SW 1271 (cell line): ENCODE measurements at places on chromosomes 3 and 15.

DNA sequence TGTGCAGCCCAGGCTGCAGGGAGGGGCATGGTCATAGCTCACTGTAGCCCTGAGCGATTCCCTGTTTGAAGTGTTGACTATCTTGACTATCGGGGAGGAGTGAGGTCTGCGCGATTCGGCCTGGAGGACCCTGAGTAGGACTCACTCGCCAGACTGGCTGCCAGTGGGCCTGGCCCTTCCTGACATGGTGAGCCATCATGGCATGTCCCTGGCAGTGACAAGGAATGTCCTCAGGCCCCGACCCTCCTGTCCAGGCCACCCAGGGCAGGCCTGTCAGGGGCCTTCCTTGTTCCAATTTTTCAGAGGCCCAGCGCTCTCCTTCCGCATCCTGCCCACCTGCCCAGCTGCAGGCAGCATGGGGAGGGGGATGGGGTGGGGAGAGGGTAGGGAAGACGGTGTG, 5.2 kb upstream of the OCA2 start:
- DNase-seq, result no peak

- DNase-seq, result no peak
These were observed 26.8 kb upstream of the ZNF385D start for GRCh38 chr3:21777821-21778220.

DNA sequence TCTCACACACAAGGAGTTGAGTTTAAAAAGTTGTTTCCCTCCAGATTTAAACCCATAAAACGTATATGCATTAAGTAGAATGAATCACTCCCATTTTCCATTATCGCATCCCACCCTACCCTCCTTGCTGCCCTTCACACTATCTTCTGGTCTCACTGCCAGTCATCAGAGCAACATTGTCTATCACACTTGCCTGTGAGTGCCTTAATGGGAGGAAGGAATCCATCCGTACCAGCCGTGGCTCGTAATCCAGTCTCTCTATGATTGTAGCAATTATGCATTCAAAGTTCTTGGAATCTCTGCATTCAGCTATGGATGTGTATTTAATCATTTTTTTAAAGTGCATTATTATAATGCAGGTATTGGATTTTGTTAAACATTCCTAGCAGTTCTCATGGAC, 1.9 kb downstream of the TMEM266 start:
- no peak for DNase-seq

- no peak for DNase-seq
These were observed 41.7 kb downstream of the ARIH1 start for GRCh38 chr15:72515591-72516389.

GRCh38 chr15:86591994-86592735, 512.5 kb downstream of the AGBL1 start:
- DNase-seq, result no peak

DNA sequence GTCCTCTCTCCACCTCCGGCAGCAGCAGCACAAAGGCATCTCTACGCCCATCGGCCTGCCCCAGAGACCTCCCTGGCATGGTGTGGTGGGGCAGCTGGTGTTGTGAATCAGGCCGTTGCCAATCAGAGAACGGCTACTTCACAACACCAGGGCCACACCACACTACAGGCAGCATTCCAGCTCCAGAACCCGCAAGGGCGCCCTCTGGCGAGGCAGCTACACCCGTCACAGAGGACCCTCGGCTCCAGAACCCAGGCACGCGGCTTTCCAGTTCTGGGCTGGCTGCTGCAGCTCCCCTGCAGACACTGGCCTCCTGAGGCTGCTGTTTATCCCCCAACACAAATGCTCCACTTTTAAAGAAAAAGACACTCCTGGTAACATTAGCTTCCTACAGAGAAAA, 127.5 kb upstream of the TOPAZ1 start:
- no peak for DNase-seq

- DNase-seq, result no peak
These were observed 42.0 kb upstream of the OTOL1 start for GRCh38 chr3:161454615-161455014.

DNA sequence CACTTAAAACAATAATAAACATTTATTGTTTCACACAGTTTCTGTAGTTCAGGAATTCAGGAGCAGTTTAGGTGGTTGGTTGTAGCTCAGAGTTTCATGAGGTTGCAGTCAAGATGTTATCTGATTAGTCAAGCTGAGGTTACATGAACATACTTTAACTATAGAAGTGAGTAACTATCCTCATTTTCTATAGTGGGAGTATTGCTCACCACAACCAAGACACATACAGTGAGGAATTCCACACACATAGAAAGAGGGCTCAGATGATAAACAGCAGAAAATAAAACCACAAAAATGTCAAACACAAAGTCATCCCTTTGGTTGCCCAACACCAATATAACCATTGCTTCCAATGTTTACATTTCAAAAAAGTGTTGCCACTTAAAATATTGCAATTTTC, 13.6 kb downstream of the SCN11A start:
- DNase-seq, result no peak

GRCh38 chr3:57017459-57017845, 43.0 kb upstream of the SPATA12 start:
- no peak for DNase-seq

DNA sequence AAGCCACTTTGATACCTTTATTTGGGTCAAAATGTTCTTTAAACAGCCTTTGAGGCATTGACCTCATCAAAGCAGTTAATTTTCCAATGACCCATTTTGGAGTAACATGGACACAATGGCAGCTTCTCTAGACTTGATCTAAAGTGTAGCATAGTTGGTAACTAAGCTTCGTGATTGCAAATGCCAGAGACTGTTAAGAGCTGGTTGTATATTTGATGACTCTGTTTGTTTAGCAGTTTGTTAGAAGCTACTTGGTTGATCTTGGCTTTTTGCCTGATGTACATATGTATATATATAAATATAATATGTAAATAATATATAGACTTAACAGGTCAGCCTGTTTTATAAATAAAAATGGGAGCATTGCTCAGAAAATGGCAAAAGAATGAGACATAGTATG, 68.4 kb downstream of the MITF start:
- no peak for DNase-seq

- DNase-seq, result no peak
These were observed 22.8 kb upstream of the CYFIP1 start for GRCh38 chr15:23002920-23003319.

- no peak for DNase-seq
These were observed 31.9 kb downstream of the CRTC3 start for GRCh38 chr15:90561344-90562244.

GRCh38 chr3:72694398-72694797, 153.8 kb downstream of the SHQ1 start:
- no peak for DNase-seq

GRCh38 chr3:189947948-189948723, 172.6 kb downstream of the P3H2 start:
- DNase-seq, result no peak

DNA sequence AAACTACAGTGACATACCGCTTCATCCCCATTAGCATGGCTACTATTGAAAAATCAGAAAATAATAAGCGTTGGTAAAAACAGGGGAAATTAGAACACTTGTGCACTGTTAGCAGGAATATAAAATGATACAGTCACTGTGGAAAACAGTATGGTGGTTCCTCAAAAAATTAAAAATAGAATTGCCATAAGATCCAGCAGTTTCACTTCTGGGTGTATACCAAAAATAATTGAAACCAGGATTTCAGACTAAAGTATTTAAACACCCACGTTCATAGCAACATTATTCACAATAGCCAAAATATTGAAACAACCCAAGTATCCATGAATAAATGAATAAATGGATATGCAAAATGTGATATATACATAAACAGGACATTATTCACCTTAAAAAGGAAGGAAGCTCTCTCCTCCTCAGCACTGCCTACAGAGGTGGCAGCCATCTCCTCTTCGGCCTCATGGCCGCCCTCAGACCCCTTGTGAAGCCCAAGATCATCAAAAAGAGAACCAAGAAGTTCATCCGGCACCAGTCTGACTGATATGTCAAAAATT, 34.1 kb downstream of the NGLY1 start:
- no peak for DNase-seq

- DNase-seq, result no peak
These were observed 47.4 kb upstream of the APEH start for GRCh38 chr3:49626796-49627195.

- DNase-seq, result no peak
These were observed 132.8 kb upstream of the TTC14 start for GRCh38 chr3:180469149-180469548.

- no peak for DNase-seq
These were observed 24.6 kb upstream of the GRIP2 start for GRCh38 chr3:14564741-14565140.

DNA sequence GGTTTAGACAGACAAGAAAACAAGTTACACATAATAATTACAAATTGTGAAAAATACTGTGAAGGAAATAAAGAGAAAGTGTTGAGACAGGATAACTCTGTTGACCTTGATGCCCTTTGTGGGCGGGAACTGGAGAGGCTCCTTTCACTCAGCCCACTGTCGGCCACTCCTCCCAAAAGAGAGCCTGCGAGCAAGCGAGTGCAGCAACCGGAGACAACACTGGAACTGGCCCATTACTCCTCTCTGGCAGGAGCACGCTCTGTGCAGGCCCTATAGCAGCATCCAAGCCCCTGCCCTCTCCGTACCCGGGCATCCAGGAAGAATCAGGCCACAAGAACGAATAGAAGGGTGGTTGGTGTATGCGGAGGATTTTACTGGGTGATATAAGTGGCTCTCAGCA, 16.2 kb upstream of the DUT start:
- DNase-seq, result no peak

DNA sequence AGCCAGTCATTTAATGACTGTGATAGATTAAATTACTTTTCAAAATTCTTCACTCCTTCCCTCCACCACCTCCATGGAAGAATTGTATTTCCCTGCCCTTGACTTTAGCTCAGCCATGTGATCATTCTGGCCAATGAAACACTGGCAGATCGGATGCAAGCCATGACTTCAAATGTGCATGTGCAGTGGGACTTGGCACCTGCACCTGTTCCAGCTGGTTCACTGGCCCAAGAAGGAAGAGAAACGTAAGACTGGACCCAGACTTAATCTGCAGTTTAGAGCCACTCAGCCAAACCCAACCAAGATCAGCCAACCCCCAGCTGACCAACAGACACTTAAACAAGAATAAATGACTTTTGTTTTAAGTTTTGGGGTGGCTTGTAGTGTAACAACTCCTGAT, 11.8 kb downstream of the DPH3 start:
- DNase-seq, result no peak

DNA sequence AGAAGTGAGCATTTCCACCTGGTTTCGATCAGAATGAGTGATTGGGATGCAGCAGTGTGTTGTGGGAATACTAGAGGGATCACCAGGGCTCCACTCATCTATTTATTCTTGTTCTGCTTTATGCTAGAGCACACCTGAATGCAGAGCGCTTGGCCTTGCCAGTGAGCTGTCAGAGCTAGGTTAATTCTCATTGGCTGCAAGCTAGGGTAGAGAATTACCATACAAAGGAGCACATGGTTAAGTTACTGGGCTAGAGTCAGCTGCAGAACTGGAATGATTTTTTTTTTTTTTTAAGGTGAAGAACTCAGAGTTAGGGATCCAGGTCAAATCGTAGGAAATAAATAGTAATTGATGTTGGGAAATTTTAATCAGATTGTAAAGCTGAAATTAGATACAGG, 8.8 kb downstream of the EIF2AK4 start:
- DNase-seq, result no peak

- DNase-seq, result no peak
These were observed 2.7 kb downstream of the ABHD14A start for GRCh38 chr3:51977446-51978142.

- DNase-seq, result no peak
These were observed 526.0 kb downstream of the FOXP1 start for GRCh38 chr3:71057526-71057894.

DNA sequence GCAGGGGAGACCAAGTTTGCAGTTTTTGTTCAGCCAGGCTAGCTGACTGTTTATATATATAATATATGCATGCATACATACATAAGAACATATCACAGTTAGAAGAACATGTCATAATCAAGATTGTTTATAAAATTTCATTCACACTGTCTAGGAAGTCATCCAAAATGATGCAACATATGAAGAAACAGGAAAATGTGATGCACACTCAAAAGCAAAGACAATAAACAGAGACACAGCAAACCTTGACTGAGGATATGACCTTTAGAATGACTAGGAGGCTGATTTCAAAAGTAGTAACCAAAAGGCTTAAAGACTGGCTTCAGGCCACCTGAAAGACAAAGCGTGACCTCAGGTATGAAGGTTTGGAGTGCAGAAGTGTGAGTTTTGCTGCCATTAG, 166.2 kb upstream of the NDN start:
- DNase-seq, result no peak

- DNase-seq, result no peak
These were observed 229.2 kb upstream of the CHRNA7 start for GRCh38 chr15:31801152-31801551.

DNA sequence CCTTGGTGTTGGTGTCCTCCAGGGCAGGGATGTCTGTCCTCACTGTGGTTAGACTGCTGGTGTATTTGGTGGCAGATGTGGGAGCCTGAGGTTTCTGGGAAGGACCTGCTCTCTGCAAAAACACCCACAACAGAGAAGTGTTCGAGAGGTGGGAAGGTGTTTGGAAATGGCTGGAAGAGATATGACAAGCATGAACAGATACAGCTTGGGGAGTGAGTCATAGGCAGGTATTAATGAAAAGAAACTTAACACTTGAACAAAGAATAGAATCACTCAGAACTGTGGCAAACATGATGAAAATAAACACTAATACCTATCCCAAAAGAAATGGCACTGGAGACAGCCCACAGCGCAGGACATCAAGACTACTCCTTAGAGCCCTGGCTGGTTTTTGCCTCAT, 192.4 kb upstream of the RORA start:
- no peak for DNase-seq

DNA sequence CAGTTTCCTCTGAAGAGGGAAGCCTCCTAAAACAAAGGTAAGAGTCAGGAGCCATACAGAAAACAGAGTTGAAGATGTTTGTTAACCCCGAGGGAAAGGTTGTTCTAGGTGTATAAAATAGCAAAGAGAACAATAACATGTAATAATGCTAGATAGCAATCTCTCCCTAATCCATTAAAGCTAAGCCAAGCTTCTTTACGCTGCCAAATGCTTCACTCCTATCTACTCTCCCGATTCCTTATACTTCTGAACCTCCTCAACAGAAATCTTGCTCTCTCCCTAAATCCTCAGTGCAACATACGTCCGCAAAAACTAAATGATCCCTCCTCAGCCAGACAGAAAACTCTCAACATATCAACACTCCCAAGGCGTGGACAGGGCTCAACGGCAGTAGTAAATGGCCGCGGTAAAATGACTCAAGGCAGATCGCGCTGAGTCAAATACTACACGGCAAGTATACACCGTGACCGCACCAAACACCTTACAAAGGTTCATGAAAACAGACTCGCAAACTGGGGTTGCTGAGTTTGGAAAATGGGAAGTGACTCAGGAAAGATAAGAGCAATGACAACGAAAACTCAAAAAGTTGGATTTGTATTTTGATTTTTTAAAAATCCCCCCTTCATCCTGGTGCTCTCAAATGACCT, 682 bp downstream of the CLDND1 start:
- peak; percentile 62 for DNase-seq
